ENCODE measurements at places on chromosomes 7 and 10.

- DNase-seq = no peak
These were observed 43.7 kb downstream of the SVIL start for GRCh38 chr10:29590915-29591650.

GRCh38 chr10:34098821-34099567 lies 716.1 kb downstream of the PARD3 start:
- DNase-seq = no peak

DNA sequence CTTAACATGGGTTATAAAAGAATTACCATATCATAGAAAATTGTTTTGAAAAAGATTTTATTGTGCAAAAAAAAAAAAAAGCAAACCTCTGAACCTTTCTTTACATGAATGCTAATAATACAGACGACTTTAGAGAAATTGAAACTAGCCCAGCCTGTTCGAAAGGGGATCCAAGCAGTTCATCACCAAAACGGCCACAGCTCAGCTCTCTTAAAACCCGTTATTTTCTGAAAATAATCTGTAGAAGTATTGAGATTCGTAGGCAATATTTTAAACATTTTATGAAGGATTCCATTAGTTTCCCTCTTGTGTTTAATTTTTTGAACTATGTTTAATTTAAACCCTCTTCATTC lies 9.9 kb upstream of the GSAP start:
- DNase-seq = no peak

DNA sequence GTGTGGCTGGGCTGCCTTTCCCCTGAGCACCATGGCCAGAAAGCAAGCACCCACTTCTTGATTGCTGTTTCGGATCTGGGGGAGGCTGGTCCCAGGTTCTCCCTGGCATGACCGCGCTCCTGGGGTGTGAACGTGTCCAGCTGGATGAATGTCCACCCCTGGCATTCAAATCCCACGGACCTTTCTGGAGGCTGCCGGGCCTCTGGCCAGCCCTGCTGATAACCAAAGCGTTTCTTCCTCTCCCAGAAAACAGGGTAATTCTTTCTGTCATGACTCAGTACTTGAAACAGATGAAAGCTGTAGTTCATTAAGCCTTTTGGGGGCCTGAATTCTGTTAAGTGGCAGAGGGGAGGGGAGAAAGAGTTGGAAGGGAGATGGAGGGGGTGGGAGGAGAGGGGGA lies 73.1 kb upstream of the SAMD8 start:
- no peak for DNase-seq

GRCh38 chr10:91805110-91805838 lies 7.0 kb downstream of the TNKS2 start:
- no peak for DNase-seq

DNA sequence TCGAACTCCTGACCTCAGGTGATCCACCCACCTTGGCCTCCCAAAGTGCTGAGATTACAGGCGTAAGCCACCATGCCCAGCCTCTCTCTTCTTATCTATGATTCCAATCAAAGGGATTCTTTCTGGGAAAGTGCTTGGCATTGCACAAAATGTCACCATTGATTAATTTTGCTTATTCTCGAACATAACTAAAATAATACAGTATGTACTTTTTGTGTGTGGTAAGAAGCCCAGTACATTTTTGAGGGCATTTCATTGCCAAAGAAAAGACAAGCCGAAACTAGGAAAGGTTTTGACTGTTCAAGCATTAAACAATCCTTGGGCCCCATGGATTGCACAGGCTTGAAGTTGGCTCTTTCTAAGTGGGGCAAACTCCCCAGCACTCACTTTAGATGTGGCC lies 18.3 kb upstream of the CACUL1 start:
- DNase-seq = no peak

DNA sequence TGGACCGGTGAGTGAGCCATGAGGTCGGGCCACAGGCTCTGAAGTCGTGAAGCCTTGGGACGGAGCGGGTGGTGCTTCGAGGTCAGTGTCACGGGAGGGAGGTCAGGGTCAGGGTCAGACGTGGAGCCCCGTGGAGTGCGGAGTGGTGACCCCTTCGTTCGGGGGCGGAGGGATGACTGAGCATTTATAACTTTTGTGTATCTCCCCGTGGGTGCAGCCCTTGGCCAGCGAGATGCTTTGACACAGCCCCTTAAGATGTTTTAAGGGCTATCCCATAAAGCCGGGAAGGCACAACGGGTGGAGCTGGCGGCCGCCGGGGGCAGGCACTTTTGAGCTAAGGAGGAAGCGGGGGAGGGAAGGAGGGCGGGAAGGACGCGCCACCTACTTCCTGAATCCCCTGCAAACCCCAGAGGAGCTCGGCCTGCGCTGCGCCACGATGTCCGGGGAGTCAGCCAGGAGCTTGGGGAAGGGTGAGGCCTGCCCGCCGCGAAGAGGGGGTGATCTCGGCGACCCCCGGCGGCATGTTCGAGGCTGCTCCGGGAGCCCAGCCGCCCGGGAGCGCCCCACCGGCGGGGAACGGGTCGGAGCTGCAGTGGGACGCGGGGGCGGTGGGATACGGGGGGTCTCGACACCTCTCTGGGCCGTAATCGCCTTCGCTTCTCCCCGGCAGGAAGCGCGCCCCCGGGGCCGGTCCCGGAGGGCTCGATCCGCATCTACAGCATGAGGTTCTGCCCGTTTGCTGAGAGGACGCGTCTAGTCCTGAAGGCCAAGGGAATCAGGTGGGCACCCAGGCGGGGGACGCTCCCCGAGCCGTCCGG lies at the start of gene GSTO1:
Gene GSTO1, plus strand, starts transcription at position 400 of the 818 bp plus-strand sequence. Its CDS starts 37 bp downstream, at position 437.
- no peak for DNase-seq

DNA sequence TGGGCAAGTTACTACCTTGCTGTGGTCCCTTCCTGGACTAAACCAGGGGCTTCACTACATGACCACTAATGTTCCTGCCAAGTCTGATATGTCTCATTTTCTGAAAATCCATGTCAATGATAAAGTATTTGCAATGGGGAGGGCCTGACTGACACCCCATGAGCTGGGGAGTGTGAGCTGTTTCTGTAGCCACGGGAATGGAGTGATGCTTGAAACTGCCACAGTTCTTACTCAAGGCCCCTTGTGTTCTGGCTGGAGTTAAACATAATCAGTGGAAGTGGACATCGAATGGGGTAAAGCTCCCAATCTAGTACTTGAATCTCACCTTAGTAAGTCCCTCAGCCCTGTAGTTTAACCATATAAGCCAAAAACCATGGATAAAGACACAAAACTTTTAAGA lies 61.9 kb upstream of the PDLIM1 start:
- DNase-seq = no peak

GRCh38 chr7:157793973-157794745 lies 457.4 kb downstream of the DNAJB6 start:
- no peak for DNase-seq

- DNase-seq = no peak
These were observed 102.9 kb upstream of the NFE2L3 start for GRCh38 chr7:26049081-26049480.

GRCh38 chr10:48670978-48671913 lies 13.4 kb upstream of the WDFY4 start:
- no peak for DNase-seq

GRCh38 chr10:102413053-102413705 lies 5.4 kb downstream of the PSD start:
- DNase-seq = no peak

- DNase-seq = no peak
These were observed 1.9 kb upstream of the TRDMT1 start for GRCh38 chr10:17203416-17203815.

GRCh38 chr10:116178086-116178605 lies 94.9 kb downstream of the GFRA1 start:
- DNase-seq = no peak

- no peak for DNase-seq
These were observed 8.0 kb downstream of the RSU1 start for GRCh38 chr10:16809074-16809718.

DNA sequence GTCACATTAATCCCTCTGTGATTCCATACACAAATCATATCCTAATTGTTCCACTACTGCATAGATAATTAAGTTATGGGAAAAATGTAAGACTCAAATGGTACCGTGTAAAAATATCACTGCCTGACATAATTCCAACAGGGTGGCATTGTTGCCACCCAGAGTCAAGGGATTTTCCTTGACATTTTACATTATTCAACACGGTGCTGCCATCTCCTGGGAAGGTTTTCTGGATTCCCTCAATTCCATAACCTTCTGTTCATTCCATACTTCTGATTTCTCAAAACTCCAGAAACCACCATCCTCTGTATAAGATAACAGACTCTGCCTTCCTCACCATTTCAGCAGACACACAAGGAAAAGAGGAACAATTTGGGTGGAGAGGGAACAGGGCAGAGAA lies 495.9 kb downstream of the XPNPEP1 start:
- no peak for DNase-seq

DNA sequence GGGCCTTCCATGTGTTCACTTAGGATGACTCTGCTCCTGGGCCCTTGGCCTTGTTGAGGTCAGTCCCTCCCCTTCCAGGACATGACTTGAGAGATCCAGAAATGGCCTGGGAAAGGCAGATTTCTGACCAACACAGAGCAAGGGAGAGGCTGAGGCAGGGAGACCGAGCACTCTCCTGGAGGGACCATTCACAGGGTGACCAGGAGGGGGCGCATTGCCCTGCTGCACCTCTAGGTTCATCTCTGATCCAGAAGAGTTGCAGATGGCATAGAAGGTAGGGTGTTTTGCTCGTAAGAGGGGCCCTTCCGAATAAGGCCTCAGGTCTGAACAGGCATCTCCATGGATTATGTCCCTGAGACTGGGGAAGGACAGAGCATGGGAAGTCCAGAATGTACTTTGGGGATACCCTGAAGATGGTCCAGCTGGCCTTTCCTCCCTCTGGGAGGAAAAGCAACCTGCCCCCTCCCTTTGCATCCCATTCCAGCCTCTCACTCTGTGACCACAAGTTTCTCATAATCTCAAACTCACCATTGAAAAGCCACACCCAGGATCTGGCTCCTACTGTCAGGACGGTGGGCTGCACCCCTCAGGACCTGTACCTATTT lies 6.6 kb downstream of the DMBT1 start:
- no peak for DNase-seq

DNA sequence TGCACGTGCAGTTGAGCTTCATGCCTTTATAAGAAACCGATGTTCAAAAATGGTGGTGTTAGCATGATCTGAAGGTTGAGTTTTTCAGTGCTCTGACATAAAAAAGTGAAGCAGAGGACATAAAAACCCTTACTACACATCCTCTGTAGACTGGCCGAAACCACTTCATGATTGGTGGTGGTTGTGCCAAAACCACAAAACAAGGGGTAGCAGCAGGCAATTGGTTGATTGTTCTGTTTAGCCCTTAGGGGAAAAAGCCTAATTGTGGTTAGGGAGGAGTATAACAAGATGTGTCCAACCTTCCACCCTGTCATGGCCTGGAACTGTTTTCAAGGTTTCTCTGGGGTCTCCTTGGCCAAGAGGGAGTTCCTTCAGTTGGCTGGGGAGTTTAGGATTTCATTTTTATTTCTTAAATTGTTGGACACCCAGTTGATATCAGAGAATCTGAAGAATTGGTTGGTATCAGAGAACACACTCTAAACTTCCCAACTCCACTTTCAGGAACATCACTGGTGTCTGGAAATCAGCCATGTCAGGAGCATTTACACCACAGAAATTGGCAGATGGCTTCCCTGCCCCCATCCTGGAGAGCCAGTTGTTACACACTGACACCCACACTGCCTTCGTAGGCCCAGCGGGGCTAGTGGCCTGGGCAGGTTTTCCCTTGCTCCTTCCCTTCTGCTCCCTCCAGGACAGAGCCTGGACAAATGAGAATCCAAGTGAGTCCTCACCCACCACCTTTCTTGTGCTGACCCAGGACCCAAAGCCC lies 18.8 kb downstream of the MRPS24 start:
- DNase-seq = no peak

DNA sequence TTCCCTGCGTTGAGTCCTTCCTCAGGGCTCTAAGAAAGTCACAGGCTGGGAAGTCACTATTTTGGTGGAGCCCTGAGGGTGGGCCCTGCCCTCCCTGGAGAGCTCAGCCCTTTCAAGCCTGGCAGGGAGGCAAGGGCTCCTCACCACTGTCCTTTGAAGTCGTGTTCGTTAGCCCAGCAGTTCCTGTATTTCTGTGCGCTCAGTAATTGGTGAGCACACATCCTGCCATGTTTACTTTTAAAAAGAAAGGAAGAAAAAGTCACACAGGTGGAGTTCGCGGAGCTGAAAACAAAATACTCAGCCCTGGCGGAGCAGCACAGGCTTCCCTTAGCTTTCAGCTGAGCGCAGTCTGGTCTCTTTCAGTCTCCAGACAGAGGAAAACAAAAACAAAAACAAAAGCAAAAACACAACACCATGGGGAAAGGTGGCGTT lies 37.1 kb downstream of the PRKCQ start:
- DNase-seq = no peak

DNA sequence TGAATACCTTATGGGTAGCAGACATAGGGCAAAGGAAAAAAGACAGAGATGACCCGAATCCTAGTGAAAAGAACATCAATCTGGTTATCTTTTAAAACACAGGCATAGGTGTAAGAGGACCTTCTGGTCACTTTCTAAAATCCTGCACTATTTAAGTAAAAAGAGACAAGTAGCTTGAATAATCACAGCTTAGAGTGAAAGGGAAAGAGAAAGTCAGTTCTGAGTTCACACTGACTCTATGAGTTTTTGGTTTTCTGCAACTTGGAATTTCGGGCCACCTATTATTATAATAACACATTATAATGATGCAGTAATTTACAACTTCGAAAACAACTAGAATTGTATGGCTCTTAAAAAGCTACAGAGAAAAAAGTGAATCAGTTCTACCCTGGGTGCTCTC lies 247.8 kb downstream of the DOCK4 start:
- no peak for DNase-seq

DNA sequence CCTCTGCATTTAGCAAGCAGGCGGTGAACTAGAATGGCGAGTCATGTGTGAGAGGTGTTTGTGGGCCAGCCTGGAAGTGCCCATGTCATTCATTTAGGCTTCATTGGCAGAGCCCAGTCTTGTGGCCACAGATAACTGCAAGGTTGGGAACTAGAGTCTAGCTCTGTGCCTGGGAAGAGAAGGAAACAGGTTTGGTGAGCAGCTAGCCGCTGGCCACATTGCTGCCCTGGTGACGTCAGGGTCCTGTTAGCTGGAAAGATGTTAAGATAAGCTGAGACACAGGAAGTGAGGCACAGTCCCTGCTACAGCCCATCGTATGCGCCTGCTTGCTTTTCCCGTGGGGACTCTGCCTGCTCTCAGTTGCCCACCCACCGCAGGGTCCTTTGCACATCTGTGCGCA lies 185.5 kb downstream of the CAMK1D start:
- no peak for DNase-seq

DNA sequence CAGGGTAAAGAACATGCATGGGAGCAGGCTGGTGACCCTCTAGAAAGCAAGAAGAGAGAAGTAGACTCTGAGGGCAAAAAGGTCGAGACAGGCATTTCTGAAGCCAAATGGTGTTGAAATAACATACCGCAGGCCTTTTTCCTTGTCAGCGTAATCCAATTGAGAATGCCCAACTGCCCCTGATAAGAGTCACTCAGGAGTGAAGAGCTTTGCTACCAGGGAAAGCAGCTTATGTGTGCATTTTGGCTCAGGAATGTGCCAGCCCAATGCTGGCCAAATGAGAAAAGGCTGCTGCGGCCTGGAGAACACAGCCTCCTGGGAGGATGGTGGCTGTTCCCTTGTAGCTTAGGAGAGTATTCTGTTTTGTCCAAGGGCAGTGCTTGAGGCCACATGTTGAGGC lies 61.4 kb upstream of the NFKB2 start:
- DNase-seq = no peak
